ENCODE measurements at places on chromosomes 7 and 10.
A peak's percentile ranks its signal among the peaks of the same experiment; 100 is the strongest.

DNA sequence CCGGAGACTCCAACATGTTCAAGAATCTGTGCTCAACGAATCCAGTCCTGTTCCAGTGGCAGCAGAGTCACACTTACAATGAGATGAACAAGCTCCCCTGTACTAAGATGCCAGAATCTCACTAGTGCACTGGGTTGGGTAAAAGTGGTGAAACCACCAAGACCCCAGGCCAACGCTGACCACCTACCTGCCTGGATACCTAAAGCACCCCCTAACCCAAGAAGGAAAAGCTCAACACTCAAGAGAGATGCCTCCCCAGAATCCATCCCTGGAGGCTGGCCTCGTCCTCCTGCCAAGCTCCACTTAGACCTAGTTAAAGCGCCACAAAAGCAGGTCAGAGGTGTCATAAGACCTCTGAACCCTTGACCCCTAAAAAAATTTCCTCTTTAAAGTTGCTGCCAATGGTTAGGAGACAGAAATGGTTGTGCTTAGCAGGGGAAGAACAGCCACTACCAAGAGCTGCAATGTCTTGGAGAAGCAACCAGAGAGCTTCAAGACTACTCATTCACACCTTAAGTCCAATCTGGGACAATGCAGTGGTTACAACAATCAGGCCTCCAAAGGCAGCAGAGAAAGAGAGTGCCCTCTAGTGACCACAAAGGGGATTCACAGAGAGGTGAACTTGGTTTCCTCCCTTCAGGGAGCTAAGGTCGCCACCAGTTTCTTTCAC, 94.6 kb upstream of the MACROH2A2 start:
- DNase-seq = no peak

DNA sequence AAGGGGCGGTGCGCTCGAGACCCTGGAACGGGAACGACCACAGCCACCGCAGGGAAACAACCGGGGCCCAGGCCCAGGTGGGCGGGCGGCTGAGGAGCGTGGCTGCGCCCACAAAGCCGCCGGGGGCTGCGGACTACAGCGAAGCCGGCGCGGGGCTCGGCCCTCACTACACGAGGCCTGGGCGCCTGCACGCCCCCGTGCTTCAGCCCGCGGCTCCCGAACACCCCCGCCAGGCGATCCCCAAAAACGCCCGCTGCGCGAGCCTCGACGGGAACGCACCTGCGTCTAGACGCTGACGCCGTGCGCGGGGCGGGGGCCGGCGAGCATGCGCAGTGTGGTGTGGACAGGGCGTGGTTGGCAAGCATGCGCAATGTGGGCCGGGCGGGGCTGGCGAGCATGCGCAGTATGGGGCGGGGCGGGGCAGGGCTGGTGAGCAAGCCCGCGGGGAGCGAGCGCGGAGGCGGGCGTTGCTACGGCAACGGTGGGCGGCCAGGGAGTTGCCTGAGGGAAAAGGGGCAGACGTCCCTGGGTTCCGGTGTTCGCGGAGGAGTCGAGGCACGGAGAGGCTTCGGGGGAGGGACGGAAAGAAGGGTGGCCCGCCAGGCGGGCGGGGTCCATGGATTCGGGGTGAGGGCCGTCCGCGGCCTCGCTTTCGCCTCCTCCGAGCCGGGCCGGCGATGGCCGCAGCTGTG, at the start of gene RNF32:
Gene RNF32, plus strand, starts transcription at position 518 of the 692 bp plus-strand sequence. CDS start 3,104 bp downstream, outside the sequence.
- peak; percentile 95 for DNase-seq

- DNase-seq = no peak
Measured at GRCh38 chr10:124530816-124531215, 69.2 kb downstream of the LHPP start.

DNA sequence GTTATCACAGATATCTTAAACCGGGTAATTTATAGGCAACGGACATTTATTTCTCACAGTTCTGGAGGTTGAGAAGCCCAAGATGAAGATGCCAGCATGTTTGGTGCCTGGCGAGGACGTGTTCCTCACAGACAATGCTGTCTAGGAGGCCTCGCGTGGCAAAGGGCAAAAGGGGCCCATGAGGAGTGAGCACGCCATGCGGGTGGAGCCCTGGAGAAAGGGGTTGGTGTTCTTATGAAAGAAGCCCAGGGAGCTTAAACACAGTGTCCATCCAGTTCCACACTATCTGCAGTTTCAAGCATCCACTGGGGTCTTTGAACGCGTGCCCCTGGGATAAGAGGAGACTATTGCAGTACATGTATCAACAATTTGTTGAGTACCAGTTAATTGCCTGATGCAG, 51.4 kb downstream of the CXCL12 start:
- no peak for DNase-seq

All from activated T-helper 9 cell treated with anti-CD3 and anti-CD28 coated beads, Interleukin-2, amount 50 U/mL, for 16 hours (primary cell).